ENCODE measurements at places on chromosomes 6 and 20.

DNA sequence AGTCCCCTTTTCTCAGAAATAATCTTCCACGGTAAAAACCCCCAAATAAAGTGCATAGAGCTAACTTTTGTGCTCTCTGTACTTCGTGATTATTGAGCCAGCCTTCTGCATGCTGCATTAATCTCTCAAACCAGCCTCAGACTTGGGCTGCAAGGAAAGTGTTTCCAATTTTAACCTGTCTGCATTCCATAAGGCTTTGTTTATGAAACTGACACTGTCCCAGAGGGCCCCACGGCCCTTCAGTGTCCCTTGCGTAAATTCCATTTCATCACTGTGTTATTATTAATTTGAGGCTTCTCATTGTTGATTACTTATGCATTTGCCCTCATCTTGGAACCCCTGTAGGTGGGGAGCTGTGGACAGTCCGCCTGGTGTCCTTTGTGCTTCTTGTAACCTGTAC is 15.6 kb upstream of the SNRPB2 start:
- no peak for DNase-seq

DNA sequence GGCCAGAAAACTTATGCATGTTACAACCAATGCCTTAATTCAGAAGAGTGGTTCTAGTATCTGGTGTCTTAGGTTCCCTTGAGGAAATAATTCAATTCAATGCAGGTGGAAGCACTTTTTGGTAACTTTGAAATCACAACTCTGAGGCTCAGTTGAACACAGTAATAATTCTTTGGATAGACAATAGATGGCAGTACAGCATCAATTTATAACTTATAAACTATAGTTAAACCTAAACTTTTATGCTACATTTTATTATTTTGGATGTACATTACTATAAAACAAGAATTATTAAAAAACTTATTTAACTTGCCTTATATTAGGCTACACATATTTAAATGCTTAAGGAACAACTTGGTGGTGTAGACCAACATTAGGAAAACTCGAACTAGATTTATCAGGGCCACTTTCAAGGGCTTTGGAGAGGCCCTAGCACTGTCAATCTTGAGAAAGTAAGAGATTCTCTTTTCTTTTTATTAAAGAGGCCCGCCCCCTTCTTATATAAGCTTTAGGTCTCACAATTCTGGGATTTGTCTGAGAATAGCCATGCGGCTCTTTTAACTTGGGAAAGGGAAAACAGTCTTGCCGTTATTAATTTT is 85.9 kb downstream of the CRYBG1 start:
- DNase-seq, result no peak

GRCh38 chr6:43093436-43094289 is 17.5 kb downstream of the PTK7 start:
- DNase-seq, result peak; percentile 56

DNA sequence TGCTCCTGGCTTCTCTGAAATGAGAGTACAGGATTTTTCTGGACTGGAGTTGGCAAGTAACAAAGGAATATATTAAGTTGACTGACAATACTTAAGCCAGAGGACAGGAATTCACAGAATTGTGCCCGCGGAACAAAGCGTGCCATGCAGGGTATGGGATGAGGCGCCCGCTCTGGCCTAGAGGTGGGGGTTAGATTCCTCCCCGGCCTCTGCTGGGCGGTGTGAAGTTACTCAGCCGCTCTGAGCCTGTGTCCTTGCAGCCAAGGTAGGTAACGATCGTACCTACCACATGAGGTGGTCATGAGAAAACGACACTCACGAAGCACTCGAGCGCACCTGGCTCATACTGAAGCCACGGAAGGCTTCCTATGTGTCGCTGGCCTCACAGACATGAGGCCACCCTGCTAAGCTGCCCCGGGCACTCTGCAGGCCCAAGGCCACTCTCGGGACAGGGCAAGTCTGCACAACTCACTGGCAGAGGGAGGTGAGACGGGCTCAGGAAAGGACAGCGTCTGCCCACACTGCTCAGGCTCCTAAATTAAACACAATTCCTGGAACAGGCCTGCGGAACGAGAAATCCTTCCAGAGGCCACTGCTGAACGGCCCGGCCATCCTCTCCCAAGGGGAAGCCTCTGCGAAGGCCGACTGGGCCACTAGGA is 70.8 kb downstream of the PSMG4 start:
- no peak for DNase-seq

GRCh38 chr6:112432853-112433252 is 85.7 kb downstream of the RFPL4B start:
- no peak for DNase-seq

DNA sequence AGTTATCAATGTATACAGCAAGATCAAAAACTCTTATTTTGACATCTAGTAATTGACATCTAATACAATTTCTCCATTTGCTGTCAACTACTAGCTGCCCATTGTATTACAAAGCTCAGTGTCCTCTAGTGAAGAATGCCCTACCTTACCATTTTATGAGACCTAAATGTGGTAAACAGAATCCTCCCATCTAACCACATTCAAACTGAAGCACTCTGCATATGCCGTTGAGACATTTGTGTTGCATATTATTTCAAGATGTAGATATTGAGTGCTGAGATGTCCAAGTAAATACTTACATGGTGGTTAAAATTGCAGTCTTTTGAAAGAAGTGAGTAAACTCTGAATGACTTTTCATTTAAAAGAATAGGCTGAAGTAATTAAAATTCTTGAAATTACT is 597 bp upstream of the GLYATL3 start:
- no peak for DNase-seq
